ENCODE measurements at places on chromosomes 2 and 18. TPM values are rescaled to one million over a fixed set of nuclear protein-coding genes. Genes with fewer than 3 reads are reported as not detected.

DNA sequence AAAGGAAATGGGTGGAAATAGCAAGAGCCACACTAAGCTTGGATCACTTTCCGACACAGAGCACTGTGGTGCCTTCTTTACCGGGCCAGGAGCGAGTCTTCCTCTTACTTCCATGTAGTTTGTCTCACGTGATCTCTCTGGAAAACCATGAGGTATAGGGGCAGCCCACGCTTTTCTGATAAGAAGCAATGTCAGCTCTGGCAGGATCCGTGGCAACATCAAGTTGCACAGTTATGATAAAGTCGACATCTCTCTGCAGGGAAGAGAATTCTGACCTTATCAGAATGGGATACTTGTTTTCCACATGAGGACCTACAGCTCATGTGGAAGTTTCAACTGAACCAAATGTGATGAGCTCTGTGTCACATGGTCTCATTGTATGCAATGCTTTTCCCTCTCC, 29.5 kb downstream of the MSGN1 start:
- DNase-seq, result no peak

GRCh38 chr2:171814883-171815282, 79.2 kb downstream of the SLC25A12 start:
- DNase-seq, result no peak

XDH gene
- total RNA-seq, result 2.0 TPM

GRCh38 chr2:167509586-167509985, 621.3 kb downstream of the XIRP2 start:
- DNase-seq, result peak; percentile 98

DNA sequence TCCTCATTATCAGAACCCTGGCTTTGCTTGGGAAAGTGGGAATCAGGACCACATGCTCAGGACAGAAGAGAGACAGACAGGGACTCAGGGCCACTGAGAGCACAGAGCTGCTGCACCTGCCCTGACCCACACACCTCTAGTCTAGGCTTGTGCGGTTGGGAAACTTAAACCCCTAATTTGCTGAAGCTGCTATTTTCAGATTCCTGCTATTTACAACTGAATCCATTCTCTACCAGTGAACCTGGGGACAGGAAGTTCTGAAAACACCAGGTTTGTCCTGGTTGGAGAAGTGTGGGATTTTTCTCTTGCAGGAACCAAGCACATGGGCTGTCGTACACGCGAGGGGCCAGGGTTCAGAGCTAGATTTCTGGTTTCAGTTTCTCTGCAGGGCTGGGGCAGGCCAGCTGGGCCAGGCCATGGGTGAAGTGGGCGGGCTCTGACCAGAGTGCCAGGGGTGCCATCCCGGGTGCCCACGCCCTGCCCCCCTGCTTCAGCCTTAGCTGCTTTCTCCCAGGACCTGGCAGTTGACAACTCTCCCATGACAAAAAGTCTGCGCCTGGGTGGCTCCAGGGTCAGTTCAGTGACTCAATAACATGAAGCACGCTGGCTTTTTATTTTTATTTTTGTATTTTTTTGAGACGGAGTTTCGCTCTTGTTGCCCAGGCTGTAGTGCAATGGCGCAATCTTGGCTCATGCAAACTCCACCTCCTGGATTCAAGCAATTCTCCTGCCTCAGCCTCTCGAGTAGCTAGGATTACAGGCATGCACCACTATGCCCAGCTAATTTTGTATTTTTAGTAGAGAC, 51.3 kb upstream of the SLC1A4 start:
- peak; percentile 13 for DNase-seq

SCG2 gene
- 0.35 TPM for total RNA-seq

GRCh38 chr2:212843409-212844199, 305.0 kb upstream of the ERBB4 start:
- peak; percentile 40 for DNase-seq

- no peak for DNase-seq
Measured at GRCh38 chr18:68714366-68714711, 569 bp downstream of the TMX3 start.

DPP4 gene
- total RNA-seq, result 65.7 TPM

DNA sequence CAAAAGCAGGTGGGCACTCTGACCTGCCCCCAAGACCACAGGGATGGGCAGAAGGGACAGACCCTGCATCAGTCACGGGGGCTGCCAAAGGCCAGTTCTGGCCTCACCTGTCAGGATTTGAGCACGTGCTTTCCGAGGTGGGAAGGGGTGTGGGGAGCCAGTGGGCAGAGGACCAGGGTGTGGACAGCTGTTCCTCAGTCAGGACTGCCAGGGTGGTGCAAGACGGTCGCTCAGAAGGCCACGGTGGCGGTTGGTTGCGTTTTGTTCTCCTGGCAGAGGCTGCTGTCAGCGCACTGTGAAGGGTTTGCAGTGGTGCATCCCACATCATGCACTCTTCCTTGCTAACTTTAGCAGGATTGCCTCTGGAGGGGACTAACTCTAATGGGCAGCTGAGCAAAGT, 665.3 kb upstream of the RAB6C start:
- DNase-seq, result no peak

PLGLB1 gene
- 4.5 TPM for total RNA-seq

GRCh38 chr18:39825485-39826150, 2129.4 kb upstream of the PIK3C3 start:
- DNase-seq, result peak; percentile 56

- peak; percentile 30 for DNase-seq
Measured at GRCh38 chr2:234142530-234142929, 92.0 kb downstream of the SPP2 start.

- peak; percentile 81 for DNase-seq
Measured at GRCh38 chr18:26556573-26556972, 8.2 kb upstream of the KCTD1 start.

- no peak for DNase-seq
Measured at GRCh38 chr2:10378189-10378588, 69.9 kb downstream of the ODC1 start.

AKAIN1 gene
- total RNA-seq, result not detected

DUSP28 gene
- 3.1 TPM for total RNA-seq

- peak; percentile 44 for DNase-seq
Measured at GRCh38 chr2:9768388-9768787, 74.9 kb upstream of the TAF1B start.

MAP4K3 gene
- total RNA-seq, result 56.6 TPM

FOXD4L1 gene
- 0.20 TPM for total RNA-seq

DNA sequence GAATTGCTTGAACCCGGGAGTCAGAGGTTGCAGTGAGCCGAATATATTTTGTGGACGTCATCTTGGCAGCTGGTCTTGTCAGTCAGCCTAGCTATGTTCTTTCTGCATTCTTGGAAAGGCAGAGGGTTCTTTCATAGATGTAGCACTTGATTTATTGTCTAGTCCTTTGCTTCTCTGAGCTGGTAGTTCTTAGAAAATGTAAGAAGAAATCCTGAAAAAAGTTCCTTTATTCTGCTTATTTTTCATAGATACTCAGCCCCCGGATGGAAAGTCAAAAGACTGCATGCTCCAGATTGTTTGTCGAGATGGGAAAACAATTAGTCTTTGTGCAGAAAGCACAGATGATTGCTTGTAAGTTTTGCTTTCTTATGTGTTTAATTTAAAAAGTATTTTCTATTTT, 21.3 kb downstream of the PLEKHB2 start:
- DNase-seq, result no peak

DNA sequence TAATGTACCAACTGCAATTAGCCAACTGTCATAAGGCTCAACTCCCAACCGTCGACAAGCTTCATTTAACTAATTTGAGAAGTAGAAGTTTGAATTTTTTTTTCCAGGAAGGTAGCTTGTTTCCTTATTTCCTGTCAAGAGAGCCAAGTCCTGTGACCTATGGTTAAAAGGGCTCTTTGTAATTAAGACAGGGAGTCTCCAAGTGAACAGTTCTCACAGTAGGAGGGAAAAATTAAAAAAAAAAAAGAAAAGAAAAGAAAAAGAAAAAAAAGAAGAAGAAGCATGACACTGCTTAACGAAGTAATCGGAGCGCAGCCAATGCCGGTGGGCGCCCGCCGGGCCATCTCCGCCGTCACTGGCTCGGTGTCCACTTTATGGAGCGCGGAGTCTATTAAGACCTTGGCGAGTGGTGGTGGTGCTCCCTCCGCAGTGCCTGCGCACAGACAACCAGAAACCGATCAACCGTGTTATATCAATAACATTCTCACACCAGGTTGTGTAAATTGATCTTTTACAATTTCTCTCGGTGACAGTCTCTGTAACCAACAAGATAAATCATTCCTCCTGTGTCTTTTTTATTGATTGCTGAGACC, 197.2 kb upstream of the POU3F3 start:
- DNase-seq, result peak; percentile 40

DNA sequence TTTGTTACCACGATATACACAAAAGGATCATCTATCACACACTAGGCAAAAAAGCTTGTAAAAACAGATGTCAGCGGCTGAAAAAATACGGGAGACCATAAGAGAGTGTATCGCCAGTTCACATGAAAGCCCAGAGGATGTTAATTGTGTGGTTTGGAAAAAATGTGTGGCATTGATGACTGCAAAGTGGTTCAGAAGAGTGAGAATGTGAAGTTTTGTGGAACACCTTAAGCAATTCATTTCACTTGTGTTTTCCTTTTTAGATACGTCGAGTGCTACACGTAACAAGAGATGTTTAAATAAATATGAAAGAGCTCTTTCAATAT, 61.7 kb upstream of the DAPL1 start:
- DNase-seq, result peak; percentile 69

DNA sequence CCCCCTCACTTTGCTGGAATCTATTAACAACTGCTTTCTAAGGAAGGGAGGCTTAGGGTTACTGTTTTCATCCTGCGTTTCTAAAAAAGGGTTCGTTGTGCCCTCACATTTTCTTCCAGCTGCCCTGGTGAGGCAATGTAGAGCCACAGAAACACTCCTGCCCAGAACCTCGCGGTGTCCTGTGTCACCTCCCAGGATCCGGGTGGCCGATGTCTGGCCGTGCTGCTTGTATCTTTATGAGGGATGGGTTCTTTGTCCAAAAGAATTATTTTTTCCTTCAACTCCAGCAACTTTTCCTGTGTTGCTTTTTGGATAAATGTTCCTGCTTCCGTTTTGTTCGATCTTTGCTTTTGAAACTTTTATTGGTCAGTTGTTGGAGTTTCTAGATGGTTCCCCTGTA, 291.8 kb upstream of the HS6ST1 start:
- DNase-seq, result no peak

DNA sequence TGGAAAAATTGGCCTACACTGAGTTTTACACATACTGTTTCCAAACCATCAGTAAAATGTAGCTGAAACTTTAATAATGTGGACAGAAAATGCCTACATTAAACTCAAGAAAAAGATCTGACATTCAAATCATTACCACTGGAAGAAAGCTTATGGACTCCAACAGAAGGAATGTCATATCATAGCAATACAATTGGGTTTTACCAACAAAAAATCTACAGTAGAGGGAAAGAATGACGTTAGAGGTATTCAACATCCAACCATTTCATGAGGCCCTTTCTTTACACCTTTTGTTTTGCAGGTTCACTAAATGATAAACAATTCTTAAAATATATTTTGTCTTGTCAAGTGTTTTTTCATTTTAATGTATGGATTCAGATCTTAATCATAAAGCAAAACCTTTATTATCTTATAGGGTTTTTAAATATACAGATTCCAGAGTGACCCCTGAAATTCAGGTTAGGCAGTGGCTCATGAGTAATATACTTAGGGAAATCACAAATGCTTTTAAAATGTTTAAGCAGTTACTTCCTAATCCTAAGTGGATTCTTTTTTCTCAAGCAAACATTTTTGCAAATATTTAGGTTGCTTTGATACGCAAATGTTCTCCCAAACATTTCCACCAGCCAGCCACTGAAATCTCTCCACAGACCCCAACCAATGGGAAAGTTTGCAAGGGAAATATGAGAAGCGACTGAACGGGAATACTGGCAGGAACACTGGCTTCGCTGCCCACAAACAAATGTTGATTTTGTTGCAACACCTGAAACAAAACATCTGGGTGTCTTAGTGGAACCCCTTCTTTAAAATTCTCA, 168.7 kb downstream of the TCF4 start:
- DNase-seq, result no peak

GRCh38 chr18:941331-941730, 36.7 kb downstream of the ADCYAP1 start:
- DNase-seq, result peak; percentile 52

POTEE gene
- total RNA-seq, result not detected

- DNase-seq, result no peak
Measured at GRCh38 chr2:232998666-232998985, 14.4 kb downstream of the NGEF start.

DNA sequence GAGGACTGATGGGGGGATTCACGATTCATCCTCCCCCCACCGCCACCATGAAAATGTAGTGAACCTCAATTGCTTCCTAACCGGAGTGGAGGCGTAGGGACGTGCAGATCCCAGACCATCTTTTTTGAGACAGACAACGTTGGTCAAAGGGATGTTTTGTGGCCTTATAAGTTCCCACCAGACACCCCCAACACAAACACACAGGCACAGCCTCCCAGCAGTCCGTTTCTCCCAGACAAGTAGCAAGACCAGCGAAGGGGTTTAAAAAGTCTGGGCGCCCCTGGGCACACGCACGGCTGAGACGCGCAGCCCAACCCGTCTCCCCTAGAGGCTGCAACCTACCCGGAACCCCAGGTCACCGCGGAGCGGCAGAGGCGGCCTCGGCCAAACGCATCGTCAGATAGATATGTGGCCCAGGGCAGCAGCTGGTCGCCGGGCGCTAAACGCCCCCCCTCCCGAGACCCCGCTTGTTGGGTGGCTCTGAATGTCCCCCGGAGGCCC, 1.3 kb downstream of the GBX2 start:
- no peak for DNase-seq

DNA sequence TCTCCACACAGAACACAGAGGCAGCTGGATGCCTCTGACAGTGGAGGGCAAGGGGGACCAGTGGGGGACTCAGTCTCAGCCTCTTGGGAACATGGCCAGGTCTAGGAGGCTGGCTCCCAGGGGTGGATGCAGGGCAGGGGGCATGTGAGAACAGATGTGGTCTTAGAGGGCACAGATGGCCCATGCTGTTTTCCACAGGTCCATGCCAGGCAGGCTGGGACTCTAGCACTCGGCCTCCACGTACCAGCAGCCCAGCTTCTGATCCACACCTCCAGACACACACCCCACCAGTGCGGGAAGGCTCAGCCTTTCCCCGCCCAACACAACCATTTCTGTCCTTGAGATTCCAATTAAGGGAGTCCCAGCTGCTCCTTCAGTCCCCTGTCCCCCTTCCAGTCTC, 42.4 kb downstream of the TNS1 start:
- no peak for DNase-seq

GRCh38 chr2:26455037-26455669, 22.8 kb downstream of the OTOF start:
- no peak for DNase-seq

- DNase-seq, result no peak
Measured at GRCh38 chr18:49876536-49876935, 63.2 kb upstream of the ACAA2 start.

- DNase-seq, result no peak
Measured at GRCh38 chr18:23619388-23619881, 33.1 kb upstream of the NPC1 start.

- DNase-seq, result no peak
Measured at GRCh38 chr2:31943636-31944225, 67.1 kb downstream of the MEMO1 start.

GRCh38 chr18:73677450-73677849, 470.2 kb downstream of the FBXO15 start:
- peak; percentile 42 for DNase-seq

IL36A gene
- not detected for total RNA-seq

PAX8 gene
- total RNA-seq, result 86.5 TPM

ASB18 gene
- not detected for total RNA-seq

LYPD6 gene
- 1.6 TPM for total RNA-seq

- no peak for DNase-seq
Measured at GRCh38 chr2:2703762-2704427, 372.8 kb upstream of the MYT1L start.

C2orf42 gene
- total RNA-seq, result 20.8 TPM

TMEM247 gene
- total RNA-seq, result not detected

CFAP65 gene
- not detected for total RNA-seq

GRCh38 chr2:8693157-8693821, 11.4 kb downstream of the ID2 start:
- no peak for DNase-seq
